ENCODE measurements at places on chromosomes 11 and 22. TPM values are rescaled to one million over a fixed set of nuclear protein-coding genes. Genes with fewer than 3 reads are reported as not detected.

GRCh38 chr22:45552017-45552411 lies 49.3 kb downstream of the FBLN1 start:
- DNase-seq: no peak

LARGE2 gene
- total RNA-seq: not detected

HEPHL1 gene
- not detected for total RNA-seq

- no peak for DNase-seq
These were observed 83.1 kb upstream of the SLC5A12 start for GRCh38 chr11:26805001-26805400.

- DNase-seq: no peak
These were observed 39.5 kb downstream of the HIPK3 start for GRCh38 chr11:33296695-33297094.

Measured in H4 (cell line).